ENCODE measurements at places on chromosomes 2 and 18. TPM values are rescaled to one million over a fixed set of nuclear protein-coding genes. Genes with fewer than 3 reads are reported as not detected.

DNA sequence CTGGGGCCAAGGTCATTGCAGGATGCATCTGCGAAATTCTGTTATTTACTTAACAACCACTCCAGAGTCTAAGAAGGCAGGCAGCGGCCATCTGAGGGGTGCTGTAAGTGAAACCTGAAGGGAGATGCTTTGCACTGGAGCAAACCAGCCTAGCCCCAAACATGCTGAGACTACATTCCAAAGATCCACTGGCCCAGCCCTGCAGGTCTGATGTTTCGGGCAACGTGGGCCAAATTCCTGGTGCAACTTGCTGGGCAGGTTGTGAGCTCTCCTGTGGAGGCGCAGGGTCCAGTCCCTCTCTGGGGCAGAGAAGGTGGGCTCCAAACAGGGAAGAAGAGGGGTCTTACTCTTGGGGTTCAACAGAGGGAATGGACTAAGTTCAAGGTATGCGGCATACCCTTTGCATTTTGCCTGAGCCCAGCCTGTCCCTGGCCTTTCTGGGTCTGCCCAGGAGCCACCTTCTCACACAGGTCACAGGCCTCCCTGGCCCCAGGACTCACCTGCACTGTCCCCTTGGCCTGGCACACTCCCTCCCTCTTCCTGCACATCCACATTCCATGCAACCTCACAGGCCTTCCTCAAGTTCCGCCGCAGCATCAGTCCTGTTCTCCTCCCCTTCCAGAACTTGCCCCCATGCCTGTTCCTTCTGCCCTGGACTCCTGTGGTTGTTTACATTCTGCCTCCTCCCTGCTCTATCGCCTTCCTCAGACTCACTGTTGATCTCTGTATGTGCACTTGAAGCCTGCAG is 5.1 kb upstream of the MAL start:
- DNase-seq: no peak

DNA sequence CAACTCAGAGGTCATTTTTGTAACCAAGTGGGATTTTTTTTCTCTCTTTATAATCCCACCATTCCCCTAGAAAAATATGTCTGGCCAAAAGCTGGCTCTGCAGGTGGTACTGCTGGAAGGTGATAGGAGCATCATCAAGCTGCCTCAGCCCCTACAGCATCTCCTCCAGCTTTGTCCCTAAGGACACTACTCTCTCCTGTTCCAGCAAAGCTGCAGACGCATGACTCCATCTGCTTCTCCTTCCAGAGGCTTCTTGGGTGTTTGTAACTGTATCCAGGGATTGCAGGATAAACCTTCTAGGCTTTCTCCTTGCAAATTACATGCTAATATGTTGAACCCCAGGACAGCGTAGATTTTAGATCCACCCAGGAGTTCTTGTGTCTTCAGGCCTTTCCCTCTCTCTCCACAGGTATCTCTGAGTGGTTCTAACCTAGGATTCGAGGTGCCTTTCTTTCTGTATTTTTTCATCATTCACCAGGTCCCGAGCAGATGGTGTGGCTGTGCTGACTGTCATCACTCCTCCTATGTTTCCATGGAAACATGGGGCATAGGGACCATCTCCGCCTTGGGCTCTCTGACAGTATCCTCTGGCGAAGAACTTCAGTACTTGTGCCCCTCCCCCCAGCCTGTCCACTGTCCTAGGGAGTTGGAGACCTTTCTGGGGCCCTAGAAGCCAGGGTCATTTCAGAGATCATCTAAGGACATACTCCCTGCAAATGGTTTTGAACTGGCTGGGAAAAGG is 34.3 kb downstream of the AFF3 start:
- DNase-seq: no peak

DNA sequence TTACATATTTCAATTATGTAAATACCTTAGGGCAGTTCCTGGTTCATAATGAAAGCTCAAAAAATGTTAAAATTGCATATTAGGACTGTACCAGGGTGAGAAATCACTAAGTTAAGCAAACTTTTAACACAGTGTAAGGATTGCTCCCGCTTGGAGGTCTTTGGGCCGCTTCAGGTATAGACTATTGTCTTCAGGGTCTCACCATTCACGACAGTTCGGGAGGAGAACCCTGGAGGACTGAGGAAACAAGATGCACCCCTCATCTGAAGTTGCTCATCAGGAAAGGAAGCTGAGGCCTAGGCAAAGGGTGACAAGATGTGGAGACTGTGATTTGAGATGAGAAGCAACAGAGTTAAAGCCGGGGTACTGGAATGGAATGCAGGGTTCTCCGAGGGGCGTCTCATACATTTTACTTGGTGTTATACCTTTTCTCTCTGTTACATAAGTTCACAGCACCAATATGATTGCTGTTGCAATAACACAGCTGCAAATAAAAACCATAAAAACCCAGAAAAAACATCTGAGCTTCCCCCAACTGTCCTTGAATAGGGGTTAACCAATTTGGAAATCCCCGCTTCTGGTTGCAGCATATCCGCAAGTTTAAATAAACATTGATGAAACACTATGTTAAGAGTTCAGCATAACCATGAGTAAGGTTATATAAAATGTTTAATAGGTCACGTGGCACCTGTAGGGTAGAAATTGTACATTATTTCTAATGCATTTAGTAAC is 40.1 kb downstream of the FBXO48 start:
- DNase-seq: no peak

DNA sequence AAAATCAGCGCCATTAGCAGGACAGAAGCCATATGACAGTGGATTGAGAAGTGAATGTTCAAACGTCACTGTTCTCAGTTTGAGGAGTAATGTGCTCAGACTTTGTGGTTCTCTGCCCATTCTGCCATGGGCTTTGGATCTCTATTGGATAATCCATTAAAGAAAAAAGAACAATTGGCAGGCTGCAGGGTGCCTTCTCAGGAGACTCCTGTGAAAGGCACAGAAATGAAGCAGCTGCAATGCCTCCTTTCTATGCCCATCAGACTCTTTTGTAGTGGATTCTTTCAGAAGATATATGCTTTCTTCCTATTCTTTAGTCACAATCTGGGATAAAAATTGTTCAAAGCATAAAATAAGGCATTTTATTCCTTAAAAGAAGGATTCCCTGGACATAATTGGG is 506.9 kb upstream of the KLHL29 start:
- DNase-seq: no peak

DNA sequence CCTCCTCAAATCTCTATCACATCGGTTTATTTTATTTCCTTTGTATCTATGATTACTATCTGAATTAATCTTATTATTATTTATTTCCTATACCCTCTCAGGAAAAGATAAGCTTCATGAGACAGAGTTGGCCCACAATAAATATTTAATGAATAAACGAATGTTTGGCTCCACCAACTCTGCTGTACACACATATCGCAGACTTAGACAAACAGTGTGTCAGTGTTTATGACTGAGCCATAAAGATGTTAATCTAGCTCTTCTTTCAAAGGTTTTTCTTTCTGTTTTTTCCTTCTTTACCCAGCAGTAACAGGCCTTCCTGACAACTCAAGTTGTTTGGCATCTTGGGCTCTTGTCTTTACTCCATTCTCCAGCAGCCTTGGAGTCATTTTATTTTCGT is 329.5 kb downstream of the CDH2 start:
- DNase-seq: no peak

DNA sequence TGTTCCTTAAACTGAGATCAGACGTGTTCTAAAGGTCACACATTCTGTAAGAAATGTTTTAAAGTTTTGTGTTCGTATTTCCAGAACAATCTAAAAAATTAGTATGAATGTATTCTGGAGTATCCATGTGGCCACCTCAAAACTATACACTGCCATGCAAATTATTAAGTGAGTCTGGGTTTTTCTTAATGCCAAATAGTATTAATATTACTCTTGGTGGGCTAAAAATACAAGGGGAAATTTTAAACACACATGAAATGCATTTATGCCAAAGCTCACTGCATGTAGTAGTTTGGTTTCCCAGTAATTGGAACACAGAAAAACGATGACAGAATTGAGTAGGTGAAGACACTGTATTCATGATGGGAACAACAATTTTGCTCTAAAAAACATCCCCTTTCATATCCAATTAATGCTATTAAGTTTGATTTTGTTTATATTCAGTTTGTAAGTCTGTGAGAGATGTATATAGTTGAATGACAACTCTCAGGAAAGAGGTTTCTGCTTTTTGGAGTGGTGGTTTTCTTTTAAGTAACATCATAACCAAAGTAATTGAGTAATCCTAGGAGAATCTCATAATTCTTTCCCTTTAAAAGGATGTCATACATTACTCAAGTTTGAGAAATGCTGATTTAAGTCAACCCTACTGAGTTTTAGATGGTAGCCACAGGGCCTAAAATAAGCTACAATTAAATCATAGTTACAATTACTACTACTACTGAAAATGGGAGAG is 75.7 kb upstream of the CDCA7 start:
- DNase-seq: no peak

GRCh38 chr18:62574776-62575175 is 52.0 kb downstream of the ZCCHC2 start:
- no peak for DNase-seq

GRCh38 chr2:18132697-18133096 is 254.2 kb downstream of the KCNS3 start:
- no peak for DNase-seq

DNA sequence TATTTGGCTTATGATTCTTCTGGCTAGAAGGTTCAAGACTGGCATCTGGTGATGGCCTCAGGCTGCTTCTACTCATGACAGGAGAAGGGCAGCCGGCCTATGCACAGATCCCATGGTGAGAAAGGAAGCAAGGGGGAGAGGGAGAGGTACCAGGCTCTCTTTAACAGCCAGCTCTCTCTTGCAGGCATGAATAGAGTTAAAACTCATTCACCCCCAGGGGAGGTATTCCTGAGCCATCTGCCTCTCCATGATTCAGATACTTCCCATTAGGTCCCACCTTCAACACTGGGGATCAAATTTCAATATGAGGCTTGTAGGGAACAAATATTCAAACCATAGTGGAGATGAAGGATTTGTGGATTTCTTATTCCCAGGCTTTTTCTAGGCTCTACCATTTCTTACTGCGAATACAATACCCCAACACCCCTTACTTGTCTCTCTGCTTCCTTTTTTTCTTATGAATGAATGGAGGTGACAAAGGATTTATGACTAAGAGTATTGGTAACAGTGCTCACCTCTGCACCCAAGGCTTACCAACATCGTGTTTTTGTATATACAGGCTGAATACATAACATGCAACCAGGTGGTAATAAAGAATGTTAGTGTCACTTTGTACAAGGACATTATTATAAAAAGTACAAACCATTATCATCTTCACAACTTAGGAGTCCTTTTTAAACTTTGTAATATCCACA is 454.6 kb upstream of the TRIB2 start:
- no peak for DNase-seq

GRCh38 chr18:59085126-59085794 is 54.4 kb upstream of the SEC11C start:
- no peak for DNase-seq

Gene CHMP1B
- total RNA-seq: 47.2 TPM

Gene SLC16A14
- total RNA-seq: 3.7 TPM

Gene NGEF
- 1.3 TPM for total RNA-seq

Gene SALL3
- not detected for total RNA-seq
